ENCODE measurements at places on chromosomes 3 and 15.

DNA sequence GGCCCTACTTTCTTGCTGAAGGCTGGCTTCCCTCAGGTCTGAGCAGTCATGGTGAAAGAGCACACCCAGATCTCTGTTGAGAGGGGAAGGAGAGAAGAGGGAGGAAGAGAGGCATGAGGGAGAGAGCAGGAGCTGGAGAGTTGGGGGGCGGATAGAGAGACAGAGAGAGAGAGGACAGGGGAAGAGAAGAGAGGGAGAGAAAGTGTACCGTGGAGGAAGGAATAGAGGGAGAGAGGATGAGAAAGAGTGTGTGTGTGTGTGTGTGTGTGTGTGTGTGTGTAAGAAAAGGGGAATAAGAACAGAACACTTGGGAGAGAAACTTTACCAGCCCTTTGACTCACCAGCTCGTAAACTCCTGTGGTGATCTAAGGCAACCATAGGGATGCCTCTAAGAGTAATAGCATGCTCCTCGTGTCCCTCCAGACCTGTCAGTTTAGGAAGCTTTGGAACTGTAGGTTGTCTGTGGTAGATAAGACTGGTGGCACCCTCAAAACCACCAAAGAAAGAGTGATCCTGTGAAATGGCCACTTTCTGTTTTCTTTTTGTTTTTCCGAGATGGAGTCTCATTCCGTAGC, 18.2 kb downstream of the ZNF592 start:
- DNase-seq = no peak

- DNase-seq = no peak
Measured at GRCh38 chr15:42808913-42809312, 72.0 kb upstream of the CDAN1 start.

DNA sequence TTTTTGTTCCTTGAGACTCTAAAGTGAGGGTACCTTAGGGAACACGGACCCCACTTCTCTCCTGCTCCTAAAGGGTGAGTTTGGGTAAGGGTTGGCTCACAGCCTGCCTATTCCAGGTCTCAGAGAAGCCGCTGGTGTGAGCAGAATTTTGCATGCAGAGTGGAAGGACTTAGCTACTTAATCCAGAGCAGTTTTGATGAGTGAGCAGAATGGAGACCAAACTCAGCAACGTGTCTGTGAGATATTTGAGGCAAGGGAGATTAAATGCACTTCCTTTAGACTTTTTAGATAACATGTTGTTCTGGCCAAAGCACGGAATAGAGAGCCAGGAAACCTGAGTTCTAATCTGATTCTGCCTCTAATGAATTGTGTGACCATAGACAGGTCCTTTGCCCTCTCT, 5.1 kb downstream of the SLC24A1 start:
- no peak for DNase-seq

DNA sequence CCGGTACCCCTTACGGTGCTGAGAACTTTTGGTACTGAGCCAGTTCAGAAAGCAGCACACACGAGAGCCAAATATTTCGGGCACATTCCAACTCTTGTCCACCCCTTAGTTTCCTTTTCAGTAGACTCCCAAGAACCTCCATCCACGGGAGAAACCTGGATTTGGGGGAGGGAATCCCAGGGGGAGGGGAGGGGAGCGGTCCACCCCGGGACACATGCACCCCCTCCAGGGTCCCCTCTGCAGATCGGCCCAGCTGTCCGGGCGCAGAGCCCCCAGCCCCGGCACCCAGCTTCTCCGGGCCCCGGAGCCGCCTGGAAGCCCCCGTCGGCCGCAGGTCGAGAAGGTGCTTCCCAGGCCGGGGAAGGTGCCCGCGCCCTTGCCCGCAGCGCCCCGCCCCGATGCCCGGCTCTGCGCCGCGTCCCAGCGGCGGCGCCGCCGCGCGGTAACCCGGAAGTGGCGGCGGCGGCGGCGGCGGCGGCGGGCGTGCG, 455 bp upstream of the ABHD17C start:
- DNase-seq = peak; percentile 14

DNA sequence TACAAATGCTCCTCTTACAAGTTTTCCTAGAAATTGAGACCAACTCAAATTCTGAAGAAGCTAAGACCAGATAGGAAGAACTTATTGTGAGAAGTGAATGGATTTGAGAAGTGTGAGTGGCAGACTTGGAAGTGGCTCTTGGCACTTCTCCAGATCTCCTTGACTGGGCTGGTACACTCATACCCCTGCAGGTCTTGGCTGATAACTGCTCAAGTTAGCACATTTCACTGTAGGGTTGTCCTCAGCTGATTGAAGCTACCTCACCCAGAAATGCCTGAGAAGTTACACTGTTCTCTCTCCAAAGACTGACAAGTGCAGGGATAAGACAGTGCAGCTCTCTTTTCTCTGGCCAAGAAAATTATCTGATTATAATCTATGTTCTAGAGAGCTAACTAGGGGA, 16.5 kb upstream of the CLDN1 start:
- no peak for DNase-seq

DNA sequence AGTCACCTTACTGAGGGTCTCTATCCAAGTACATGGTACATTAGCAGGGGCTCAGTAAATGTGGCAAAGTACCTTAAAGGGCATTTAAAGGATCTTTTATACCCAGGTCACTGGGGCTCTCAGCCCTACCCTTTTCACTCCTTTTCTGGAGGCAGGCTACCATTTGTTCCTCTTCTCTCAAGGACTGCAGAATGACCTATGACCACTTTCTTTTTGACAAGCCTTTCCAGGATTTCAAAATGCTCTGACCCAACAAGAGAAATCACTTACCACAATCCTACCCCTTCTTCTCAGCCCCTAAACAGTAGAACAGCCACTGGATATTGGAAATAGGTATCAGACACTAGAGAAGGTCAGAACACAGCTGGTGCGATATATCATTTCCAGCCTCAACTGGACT, 221.8 kb upstream of the TPRG1 start:
- DNase-seq = no peak

GRCh38 chr3:171172070-171172469, 145.6 kb upstream of the SLC2A2 start:
- peak; percentile 46 for DNase-seq

DNA sequence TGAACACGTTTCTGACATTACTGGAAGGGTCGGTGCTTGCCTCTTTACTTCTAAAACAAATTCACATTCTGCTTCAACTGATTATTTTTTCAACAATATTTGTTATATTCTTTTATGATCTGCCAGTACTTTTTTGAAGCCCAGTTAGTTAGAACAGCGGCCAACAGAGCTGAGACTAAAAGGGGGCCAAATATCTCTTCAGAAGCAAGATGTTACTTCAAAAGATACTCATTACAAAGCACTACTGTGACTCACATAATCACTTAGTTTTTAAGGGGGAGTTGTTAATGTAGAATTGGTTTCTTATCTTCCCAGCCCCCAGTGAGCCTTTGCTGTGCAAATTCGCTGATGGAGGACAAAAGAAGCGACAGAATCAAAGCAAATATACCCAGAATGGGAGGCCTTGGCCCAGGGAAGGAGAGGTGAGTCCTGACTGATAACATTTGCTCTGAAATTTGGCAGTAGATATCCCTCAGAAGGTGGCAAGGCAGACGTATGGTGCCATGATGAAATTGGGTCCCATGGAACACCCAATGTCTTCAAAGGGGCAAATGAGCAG, 587.8 kb downstream of the RBMS3 start:
- DNase-seq = no peak

DNA sequence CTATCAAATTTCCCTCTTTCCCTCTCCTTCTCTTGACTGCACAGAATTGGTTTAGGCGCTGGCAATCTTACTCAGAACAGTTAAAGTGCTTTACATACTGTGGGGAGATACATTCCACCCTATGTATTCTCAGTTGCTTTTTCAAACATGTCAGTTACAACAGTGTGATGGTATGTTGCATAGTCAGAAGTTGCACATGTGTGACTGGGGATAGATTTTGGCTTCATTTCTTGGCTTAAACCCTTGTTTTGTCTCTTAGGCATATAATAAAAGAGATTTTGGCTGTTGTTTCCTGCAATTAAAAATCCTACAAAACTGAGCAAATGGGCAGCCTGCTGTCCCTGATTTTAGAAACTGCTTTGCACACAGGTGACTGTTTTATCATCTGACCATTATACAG, 86.7 kb downstream of the PIK3R4 start:
- DNase-seq = no peak

- DNase-seq = no peak
Measured at GRCh38 chr3:114518206-114518808, 224.5 kb downstream of the TIGIT start.

- peak; percentile 39 for DNase-seq
Measured at GRCh38 chr3:126487151-126487771, 11.6 kb upstream of the ZXDC start.

DNA sequence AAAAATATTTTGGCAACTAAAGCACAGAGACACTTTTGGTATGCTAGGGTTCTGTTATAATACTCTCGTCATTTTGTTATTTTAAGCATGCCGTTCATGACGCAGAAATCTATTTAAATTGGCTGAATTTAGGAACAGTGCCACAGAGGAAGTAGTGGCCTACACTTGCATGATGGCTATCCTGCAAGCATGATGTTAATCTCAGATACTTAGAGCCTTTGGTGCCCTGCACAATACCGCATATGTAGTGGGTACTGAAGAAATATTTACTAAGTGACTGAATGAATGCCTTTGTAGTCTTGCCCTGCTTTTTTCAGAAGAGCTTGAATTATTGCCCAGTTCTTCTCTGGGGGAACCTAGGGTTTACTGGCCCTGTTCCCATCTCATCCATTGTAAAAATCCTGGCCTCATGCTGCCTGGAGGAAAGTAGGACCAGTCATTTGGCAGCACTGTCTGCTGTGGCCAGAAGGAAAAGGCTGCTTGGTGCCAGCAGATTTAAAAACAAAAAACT, 79.0 kb downstream of the SERPINI1 start:
- DNase-seq = no peak

DNA sequence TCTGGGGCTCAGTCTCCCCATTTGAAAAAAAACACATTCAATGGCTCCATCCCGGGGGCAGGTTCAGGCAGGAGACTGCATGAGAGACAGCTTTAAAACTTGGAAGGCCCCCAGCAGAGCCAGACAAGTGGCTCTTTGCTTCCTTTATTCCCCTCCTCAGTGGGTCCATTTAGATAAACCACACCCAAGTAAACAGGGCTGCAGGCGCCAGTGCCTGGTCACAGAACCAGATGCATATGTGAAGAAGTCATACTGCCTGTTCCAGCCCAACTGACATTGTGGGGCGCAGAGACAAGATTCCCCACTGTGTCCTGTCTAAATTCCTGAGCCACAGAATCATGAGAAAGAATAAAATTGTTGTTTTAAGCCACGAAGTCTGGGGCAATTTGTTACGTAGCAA, 9.0 kb downstream of the FBN1 start:
- DNase-seq = no peak

- DNase-seq = no peak
Measured at GRCh38 chr3:7754653-7755441, 746.8 kb upstream of the LMCD1 start.

DNA sequence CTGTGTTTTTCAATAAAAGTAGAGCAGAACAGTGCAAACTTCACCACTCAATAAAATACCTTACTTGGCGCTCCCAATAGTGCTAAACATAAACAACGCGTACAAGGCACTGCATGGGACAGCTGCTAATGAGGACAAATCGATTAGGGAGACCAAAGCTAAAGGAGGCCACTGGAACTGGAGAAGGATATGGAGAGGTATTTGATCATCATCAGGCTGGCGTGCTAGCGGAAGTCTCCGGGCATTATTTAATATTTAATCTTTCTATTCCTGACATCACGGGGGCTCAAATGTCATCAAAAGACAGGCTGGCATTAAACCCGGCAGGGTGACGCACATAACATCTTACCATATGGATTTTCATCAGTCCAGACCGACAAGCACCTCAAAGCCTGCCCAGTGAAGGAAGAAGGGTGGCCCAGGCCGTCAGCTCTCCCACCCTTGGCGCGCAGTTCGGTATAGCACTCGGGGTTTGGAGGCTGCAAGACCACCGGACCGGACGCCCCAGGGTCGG, 604 bp downstream of the CCPG1 start:
- DNase-seq = no peak

- no peak for DNase-seq
Measured at GRCh38 chr15:26191193-26191592, 328.1 kb upstream of the ATP10A start.

DNA sequence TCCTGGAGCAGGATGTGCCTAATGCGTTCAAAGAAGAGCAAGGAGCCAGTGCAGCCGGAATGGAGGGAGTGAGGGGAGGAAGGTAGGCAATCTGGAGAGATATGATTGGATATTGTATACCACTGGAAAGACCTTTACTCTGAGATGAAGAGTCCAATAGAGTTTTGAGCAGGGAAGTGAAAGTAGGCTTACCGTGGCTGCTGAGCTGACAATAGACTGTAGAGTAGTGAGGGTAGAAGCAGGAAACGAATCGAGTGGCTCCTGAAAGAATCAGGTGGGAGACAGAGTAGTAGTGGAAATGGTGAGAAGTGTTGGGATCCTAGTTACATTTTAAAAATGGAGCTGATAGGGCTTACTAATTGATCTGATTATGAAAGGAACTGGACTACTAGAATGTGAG, 51.8 kb upstream of the NUDT16 start:
- DNase-seq = no peak

- DNase-seq = peak; percentile 19
Measured at GRCh38 chr15:79948095-79948695, 22.8 kb downstream of the BCL2A1 start.

DNA sequence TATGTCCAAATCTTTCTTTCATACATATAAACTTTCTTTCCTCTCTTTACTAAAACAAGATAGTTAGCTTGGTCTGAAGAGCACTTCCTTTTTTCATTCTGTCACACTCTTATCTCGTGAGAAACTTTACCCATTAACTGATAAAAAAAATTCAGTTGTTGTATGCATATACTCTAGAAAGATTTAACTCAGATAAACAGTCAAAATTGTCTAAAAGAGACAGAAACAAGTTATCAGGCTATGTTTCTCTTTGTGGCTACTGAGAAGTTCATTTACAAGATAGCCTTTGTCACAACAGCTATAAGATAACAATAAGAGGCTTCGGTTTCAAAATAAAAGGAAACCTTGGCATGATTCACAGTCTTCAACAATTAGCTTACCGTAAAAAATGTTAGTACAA, 235.7 kb upstream of the ATP10A start:
- no peak for DNase-seq

- DNase-seq = peak; percentile 69
Measured at GRCh38 chr15:89335298-89336041, 846 bp upstream of the POLG start.

DNA sequence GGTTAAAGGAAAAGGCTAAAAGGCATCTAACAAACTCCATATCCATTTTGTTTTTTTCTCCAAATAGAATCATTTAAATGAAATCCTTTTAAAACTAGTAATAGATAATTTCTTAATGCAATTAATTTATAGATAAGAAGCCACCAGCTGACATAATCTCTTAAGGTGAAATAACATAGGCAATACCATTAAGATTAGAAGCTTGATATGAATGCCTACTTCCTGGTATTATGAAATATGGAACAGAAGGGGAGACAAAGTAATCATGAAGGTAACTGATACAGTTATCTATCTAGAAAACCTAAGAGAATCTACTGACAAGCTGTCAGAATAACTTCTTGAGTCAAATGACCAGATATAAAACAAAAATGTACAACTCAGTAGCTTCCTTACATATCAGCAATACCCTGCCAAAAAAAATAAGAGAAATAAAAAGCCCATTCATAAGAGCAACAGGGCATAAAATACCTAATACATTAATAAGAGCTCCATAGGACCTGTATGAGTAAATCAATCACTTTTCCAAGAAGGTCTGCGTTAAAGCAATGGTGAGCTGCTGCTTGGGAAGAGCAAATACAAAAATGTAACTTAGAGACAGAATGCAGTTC, 10.7 kb downstream of the EHD4 start:
- no peak for DNase-seq
